ENCODE measurements at places on chromosomes 5 and 9.

DNA sequence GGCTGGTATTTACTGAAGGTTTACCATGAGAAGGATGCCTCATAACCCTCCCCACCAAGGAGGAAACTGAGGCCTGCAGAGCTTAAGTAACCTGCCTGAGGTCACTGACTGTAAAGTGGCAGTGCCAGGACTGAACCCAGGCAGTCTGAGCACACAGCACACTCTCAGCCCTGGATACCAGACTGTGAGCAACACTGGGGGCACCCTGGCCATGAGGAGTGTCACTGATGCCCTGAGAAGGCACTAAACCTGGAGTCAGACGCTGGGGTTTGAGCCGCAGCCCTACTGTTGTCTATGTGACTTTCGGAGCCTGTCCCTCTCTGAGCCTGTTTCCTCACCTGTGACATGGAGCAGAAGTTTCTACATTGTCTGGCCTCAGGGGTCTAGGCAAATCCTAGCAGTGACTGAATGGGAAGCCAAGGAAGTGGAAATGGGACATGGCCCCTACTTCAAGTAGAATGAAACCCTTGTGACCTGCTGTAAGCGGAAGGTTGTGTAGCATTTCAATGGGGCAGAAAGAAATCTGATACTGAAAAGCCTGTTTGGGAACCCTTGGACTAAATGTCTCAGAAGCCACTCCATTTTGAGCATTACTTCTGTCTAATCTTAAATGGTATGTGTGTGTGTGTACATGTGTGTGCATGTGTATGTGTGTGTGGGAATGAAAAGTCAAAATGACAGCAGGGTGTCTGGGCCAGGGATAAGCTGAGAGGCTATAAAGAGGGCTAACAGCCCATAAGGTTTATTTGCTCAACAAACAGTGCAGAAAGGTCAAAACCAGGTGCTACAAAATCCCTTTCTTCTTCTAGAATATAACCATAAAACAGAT is 36.0 kb downstream of the B4GALT1 start:
- no peak for DNase-seq

- no peak for DNase-seq
Observed at GRCh38 chr9:91736898-91737601, 213.0 kb downstream of the ROR2 start.

DNA sequence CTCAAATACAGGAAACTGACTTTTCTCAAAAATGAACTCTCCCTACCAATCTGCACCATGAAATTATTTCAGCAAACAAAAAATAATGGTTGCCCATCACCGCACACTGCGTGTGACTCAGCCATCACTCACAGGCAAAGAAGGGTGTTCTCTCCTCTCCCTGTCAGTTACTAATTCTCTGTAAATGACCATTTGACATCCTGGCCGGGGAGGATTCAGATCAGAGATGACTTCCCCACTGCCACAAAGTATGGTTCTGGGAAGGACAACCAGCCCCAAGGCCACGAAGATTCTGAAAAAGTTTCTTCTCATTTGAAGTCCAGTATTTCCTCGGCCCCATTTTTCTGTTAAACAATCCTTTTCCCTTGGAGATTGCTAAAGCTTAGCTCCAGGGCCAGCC is 199.4 kb downstream of the AUH start:
- no peak for DNase-seq

DNA sequence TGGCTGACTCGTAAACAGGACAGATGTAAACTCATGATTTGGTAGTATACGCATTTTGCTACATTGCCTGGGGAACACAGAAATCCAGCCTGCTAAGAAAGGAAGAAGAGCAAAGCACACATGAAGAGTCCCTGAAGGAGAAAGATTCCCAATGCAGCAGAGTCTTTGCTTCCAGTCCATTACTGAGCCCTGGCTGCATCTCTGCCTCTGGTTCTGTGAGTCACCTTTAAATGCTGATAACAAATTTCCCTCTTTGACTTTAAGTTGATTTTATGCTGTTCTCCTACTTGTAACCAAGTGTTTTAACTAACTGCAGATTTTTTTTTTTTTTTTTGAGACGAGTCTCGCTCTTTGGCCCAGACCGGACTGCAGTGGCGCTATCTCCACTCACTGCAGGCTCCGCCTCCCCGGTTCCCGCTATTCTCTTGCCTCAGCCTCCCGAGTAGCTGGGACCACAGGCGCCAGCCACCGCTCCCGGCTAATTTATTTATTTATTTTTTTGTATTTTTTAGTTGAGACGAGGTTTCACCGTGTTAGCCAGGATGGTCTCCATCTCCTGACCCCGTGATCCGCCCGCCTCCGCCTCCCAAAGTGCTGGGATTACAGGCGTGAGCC is 8.5 kb upstream of the PRXL2C start:
- no peak for DNase-seq

DNA sequence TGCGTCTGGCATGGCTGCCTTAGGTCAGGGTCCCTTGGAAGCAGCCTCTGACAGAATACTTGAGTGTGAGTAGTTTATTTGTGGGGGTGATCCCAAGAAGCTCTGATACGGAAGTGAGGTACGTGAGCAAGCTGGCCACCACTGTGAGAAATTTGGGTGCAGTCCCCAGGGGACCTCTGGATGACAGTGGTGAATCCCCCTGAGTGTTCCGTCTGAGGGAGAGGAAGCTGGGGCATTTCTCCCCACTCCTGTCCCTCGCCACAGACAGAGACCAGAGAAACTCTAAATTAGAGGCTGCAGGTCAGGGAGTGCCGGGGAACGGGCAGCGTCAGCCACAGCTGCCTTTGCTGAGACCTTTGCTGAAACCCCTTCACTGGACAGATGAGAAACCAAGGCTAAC is 155.9 kb upstream of the COL5A1 start:
- DNase-seq, result no peak

DNA sequence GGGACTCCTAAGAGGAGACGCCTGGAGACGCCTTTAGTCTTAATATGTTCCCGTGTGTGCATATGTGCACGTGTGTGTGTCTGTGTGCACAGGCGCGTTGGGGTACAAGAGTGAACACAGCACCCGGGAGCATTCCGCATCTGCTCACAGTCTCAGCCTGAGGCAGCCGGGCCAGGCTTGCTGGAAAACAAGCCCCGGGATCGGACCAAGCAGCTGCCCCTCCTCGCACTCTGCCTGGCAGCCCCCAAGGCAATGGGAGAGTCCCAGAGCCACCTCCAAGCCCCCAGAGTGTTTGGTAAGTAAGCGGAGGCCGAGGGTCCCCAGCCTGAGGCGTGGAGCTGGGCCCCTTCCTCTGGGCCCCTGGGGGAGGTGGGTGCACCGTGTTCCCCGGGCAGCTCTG is 27.3 kb upstream of the UBAC1 start:
- DNase-seq, result no peak

DNA sequence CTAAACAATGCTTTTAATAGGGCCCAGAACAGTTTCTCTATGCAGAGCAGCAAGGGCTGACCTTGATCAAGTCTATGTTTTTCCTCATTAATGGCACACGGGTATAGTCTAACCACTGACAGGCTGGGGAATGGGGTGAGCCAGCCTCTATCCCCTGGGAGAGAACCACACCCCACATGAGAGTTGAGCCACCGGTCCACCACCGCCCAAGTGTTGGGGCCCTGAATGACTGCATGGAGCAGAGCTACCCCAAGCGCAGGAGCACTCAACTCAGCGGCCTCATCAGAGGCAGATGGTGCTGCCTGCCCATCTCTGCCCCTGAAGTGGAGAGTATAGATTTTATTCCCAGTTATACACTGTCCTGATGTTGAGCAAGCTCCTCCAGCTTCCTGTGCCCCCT is 247.9 kb upstream of the IRX1 start:
- no peak for DNase-seq

GRCh38 chr5:59491945-59492344 is 401.6 kb downstream of the PDE4D start:
- no peak for DNase-seq

DNA sequence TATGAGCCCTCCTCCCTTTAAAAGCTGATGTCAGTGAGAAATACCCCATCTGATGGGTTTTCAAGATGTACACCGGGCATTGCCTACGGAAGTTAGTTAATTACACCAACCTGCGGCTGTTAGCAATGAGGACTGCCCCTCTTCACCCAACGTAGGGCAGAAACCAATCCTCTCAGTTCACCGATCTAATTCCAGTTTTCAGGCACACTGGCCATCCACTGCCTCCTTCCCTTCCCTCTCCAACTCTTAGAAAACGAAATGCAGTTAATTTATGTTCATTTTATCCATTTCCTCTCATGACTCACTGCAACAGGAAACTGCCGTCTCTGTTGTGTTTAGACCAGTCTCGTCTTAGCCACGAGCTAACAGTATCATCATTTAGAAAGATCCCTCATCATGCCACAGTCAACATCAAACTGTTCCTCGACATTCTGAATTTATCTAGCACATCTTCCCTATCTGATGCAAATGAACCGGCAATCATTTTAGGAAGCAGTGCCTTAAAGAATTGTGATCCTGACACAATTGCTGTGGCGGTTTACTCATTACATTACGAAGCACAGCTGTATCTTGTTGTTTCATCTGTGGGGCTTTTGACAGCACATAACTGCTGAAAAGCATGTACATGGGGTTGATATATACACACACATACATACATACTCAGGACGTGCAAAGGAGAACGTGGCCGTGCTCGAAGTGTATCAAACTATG is 168.6 kb downstream of the EFNA5 start:
- no peak for DNase-seq

- no peak for DNase-seq
Observed at GRCh38 chr9:92141144-92142129, 26.2 kb upstream of the SPTLC1 start.

GRCh38 chr9:133687856-133688761 is 50.0 kb downstream of the SARDH start:
- DNase-seq, result no peak

- DNase-seq, result no peak
Observed at GRCh38 chr5:22344000-22344399, 509.1 kb downstream of the CDH12 start.

DNA sequence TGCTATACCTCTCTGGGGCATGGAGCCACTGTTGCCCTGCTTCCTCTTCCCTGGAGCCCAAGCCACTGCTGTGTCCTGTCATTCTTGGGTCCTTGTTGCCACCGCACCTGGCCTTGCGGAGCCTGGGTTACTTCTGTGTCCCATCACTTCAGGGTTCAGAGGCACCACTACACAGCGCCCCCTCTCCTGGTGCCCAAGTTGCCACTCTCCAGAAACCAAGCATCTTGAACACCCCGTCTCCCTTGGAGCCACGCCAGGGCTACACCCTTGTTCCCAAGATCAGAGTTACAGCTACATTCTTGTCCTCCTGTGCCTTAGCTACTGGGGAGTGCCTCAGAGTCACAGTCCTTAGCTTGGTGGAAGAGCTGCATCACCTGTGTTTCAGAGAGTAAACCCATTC is 147.2 kb upstream of the CD180 start:
- DNase-seq, result no peak

DNA sequence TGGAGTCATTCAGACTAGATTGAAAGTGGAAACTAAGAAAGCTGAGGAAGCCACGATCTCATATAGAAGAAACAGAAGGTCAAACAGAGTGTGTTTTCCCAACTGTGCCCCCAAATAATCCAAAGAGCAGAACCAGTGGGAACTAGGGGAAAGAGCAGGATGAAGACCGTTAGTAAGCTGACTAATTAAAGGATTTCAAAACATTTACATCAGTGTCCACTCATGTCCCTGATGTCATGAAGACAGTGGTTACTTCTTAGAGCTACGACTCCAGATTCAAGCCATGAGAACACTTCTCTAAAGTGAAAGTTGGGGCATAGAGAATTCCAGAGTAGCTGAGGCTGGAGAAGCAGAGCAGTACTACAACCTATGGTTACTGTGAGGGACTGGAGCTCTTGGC is 119.6 kb upstream of the SLC12A2 start:
- DNase-seq, result no peak

Measured in T follicular helper cell (primary cell).